Activated naive CD4-positive, alpha-beta T cell treated with anti-CD3 and anti-CD28 coated beads for 36 hours (primary cell): ENCODE measurements at places on chromosomes 6 and 20. TPM values are rescaled to one million over a fixed set of nuclear protein-coding genes. Genes with fewer than 3 reads are reported as not detected.
A peak's percentile ranks its signal among the peaks of the same experiment; 100 is the strongest.

SRMS gene
- not detected for total RNA-seq

DNA sequence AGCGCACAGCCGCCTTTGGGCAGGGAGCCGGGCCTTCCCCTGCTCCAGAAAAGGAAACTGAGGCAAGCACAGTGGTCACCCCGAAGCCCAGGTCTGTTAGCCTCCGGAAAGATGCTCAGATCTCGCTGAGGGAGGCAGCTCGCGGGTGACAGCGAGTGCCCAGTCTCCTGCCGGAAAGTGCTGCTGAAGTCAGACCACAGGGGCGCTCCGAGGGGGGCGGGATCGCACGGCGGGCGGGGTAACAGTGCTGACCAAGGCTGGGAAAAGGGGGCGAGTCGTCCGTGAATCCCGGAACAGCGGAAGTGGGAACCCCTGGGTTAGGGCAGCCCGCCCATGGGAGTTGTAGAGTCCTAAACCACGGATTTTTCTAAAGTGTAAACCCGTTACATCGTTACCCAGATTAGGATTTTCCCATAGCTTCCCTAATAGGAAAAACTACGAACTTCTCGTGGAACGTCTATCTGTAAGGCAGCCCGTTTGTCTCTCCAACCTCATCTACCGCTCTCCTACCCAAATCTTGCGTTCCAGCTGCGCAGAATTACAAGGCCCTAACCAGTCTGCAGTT is 504 bp downstream of the VPS16 start:
- peak overlapping the region; percentile 78 for H3K4me3 ChIP-seq
- H3K4me1 ChIP-seq, result peaks cover 41% of the 10 kb centered on the region
- H3K36me3 ChIP-seq, result peaks cover 14% of the 10 kb centered on the region

DNA sequence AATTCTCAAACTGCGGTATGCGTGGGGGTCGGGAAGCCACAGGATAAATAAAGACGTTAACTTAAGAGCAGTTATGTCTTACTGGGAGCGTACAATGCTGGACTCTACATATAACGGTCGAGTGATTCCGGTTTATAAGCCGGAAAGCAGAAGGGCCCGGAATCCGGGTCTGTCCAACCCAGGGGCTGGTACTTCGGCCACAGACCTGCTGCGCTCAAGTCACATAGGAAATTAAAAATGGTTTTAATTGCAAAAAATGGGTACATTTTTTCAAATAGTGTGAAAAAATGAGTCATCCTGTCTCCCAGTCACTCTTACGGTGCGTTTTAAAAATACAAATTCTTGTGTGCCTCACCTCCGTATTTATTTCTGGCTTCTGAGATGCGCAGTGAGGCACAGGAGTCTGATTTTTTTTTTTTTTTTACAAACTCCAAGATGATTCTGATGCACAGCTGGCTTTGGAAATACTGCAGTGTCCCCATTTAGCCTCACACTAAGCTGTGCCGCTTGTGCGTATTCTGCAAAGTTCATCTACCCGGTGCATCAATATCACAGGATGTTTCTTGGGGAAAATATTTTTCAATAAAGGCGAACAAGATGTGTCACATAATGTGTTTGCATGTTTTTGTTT is 1.0 kb downstream of the PCIF1 start:
- peak overlapping the region; percentile 92 for H3K27ac ChIP-seq
- H3K4me1 ChIP-seq, result peaks cover 30% of the 10 kb centered on the region
- H3K27me3 ChIP-seq, result no peaks in the 10 kb centered on the region
- peak overlapping the region; percentile 85 for H3K4me3 ChIP-seq
- H3K36me3 ChIP-seq, result peaks cover 26% of the 10 kb centered on the region

DEFB132 gene
- total RNA-seq, result not detected

NMBR gene
- not detected for total RNA-seq

DNA sequence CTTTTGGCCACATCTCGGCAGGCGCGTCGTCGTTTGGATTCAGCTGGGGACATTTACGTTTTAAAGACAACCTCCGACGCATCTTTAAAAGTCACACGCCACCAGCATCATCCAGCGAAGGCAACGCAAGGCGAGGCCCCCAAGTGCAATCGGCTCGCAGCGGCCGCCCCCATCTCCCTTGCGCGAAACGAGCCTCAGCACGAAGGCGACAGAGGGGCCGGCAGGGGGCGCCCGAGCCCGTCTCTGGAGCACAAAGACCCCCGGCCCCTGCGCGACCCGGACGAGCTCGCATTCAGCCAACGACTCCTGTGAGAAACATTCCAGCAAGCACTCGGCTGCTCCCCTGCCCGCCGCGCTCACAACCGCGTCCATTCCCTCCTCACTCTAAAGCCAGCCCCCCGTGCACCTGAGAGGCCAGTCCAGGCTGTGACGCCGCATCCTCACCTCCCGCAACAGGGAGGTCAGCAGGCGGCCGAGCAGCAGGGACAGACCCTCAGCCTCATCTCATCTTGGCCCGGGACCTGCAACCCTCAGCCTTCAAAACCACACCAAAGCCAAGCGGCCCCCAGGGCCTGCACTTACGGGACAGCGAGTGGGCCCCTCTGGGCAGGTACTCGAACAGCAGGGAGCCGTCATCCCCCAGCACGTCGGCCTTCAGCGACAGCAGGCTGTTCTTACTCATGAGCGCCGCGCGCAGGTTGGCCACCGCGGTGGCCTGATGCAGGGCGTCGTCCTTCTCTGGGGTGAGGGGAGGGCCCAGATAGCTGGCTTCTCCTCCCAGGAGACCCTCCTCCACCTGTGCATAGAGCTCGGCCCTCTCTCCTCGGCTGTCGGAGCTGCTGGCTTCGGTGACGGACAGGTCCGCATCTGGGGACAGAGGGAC is 35.8 kb downstream of the SLC2A4RG start:
- no peaks in the 10 kb centered on the region for H3K27me3 ChIP-seq
- no peak overlapping the region for H3K4me3 ChIP-seq
- H3K27ac ChIP-seq, result no peak overlapping the region

FOXF2 gene
- total RNA-seq, result not detected

SNRPB gene
- total RNA-seq, result 431 TPM

GRCh38 chr6:166907373-166907841 is 48.9 kb downstream of the RNASET2 start:
- H3K36me3 ChIP-seq, result peaks cover 5% of the 10 kb centered on the region
- no peaks in the 10 kb centered on the region for H3K27me3 ChIP-seq
- no peak overlapping the region for H3K27ac ChIP-seq
- DNase-seq, result no peak
- H3K4me1 ChIP-seq, result peaks cover 27% of the 10 kb centered on the region

GRCh38 chr6:5438922-5439584 is 177.7 kb downstream of the FARS2 start:
- no peak overlapping the region for H3K27ac ChIP-seq
- H3K36me3 ChIP-seq, result peaks cover 26% of the 10 kb centered on the region
- no peak for DNase-seq
- peaks cover 10% of the 10 kb centered on the region for H3K4me1 ChIP-seq
- no peaks in the 10 kb centered on the region for H3K27me3 ChIP-seq

DZANK1 gene
- total RNA-seq, result 0.94 TPM

GRCh38 chr6:327538-328116 is 35.3 kb downstream of the DUSP22 start:
- H3K36me3 ChIP-seq, result peaks cover 2% of the 10 kb centered on the region
- no peak overlapping the region for H3K4me3 ChIP-seq
- no peaks in the 10 kb centered on the region for H3K27me3 ChIP-seq
- DNase-seq, result no peak

GRCh38 chr20:11769825-11770224 is 147.9 kb upstream of the BTBD3 start:
- H3K27me3 ChIP-seq, result peaks cover 6% of the 10 kb centered on the region
- no peak for DNase-seq
- H3K4me3 ChIP-seq, result no peak overlapping the region
- H3K27ac ChIP-seq, result no peak overlapping the region

DNA sequence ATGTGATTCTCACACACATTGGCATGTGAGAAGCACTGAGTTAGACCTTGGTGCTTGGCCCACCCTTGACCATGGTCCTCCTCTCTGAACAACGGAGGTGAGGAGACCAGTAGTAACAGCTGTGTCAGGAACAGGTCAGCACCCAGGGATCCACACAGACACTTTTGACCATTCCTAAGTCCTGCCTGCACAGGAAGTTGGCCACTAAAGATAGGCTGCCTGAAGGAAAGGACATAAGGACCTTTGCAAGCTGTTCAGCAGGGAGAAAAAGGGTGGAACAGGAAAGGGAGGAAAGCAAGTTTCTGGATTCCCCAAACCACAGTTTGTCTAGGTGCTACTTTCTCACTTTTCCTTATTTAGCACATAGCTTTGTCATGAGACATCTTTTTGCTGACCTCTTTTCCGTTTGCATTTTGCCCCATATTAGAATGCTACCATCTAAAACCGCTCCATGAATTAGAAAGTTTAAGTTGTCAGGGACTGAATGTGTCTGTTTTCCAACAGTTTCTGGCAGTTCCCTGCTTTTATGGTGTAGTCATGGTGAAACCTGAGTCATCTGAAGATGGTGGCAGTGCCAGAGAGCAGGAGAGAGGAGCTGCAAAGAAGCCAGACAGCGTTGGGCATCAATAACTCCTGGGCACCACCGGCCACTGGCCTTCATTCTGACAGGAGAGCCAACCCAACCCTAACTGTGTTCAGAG is 1.1 kb upstream of the CD109 start:
- peaks cover 13% of the 10 kb centered on the region for H3K36me3 ChIP-seq
- peaks cover 41% of the 10 kb centered on the region for H3K4me1 ChIP-seq
- peak; percentile 34 for DNase-seq
- H3K4me3 ChIP-seq, result peak overlapping the region; percentile 92
- H3K27ac ChIP-seq, result peak overlapping the region; percentile 92
- peaks cover 10% of the 10 kb centered on the region for H3K27me3 ChIP-seq

GRCh38 chr6:128438393-128438792 is 82.0 kb downstream of the PTPRK start:
- no peaks in the 10 kb centered on the region for H3K27me3 ChIP-seq
- H3K4me1 ChIP-seq, result no peaks in the 10 kb centered on the region
- DNase-seq, result no peak
- H3K36me3 ChIP-seq, result peaks cover 2% of the 10 kb centered on the region
- H3K4me3 ChIP-seq, result no peak overlapping the region
